ENCODE measurements at places on chromosomes 2 and 18.

GRCh38 chr2:525021-525420, 152.2 kb downstream of the TMEM18 start:
- no peak for DNase-seq

- DNase-seq: no peak
Measured at GRCh38 chr18:7676253-7676873, 109.2 kb downstream of the PTPRM start.

DNA sequence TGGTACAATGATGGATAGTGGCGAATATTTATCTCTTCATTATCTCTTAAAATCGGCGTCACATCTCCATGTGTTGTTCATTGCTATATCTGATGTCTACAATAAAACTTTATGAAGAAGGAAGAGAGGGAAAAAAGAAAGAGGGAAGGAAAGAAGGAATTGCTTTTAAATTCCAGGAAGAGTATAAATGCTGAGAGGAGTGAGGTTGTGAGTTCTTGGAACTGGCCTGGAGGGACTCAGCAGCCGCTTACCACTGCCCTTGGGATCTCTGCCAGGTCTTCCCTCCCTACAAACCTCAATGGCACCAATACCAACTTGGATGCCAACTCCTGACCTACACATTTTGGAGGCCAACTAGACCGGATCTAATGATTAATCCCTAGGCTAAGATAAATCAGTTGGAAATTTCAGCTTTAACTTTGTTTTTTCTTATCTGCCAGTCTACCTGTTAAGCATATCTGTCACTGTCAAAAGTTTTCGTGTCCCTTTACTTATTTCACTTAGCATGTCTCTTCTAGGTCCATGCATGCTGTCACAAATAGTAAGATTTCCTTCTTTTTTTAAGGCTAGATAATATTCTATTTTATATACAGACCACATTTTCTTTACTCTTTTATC, 9.8 kb downstream of the SCN9A start:
- no peak for DNase-seq

DNA sequence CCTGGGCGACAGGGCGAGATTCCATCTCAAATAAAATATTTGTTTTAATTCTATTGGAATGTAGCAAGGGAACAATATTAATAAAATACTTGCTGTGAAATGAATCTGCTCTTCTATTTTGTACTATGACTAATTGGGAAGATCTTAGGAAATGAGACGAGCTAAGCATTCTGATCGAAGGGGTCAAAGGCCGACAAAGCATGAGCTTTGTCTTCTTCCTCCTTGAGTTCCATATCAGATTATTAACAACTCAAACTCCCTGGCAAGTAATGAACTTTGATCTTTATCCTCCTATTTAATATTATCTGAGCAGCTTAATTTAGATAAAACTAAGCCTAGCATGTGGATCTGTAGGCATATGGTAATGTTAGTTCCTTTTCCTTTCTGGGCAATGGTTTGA, 15.5 kb downstream of the GEMIN6 start:
- DNase-seq: no peak

- DNase-seq: no peak
Measured at GRCh38 chr2:161078211-161078539, 82.1 kb upstream of the TANK start.

DNA sequence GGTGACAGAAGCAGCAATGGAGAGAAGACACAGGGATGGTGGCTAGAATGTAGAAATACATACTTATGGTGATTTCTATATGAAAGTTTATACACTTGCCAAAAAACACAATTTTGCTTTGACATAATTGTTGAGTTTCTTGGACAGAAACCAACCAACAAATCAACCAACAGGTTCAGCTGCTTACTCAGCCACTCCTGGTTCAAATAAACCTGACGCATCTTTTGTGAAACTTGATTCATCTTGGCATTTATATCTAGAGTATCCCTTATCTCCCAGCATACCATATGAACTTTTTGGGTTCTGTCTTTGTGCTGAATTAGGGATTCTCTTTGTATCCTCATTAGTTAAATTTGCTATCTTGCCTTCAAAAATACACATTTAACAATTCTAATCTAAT, 54.1 kb upstream of the ERBB4 start:
- DNase-seq: no peak

GRCh38 chr2:99573634-99574251, 83.9 kb upstream of the REV1 start:
- DNase-seq: no peak

DNA sequence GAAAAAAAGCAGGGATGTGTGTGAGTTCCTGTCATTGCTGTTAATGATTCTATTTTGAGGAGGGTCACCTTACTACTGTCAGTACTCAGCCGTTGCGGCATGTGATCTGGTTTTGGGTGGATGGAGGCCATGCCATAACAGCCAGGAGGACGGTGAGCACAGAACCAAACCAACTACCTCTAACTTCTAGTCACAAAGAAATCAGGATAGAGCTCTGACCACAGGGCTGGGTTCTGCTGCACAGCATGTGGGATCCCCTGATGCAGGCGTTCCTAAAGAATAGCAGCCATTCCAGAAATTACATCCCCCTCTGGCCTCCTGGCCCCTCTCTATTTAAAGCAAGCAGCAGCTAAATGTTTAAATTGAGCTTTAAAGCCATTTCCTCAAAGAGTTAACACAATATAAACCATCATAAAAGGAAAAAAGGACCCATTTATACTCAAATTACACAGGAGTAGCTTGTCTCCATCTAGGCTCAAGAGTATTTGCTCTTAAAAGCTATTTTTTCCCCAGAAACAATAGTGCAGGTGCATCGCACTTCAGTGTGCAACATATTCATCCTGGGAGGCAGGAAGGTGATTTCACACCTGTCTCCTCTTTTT, 786.4 kb downstream of the RNF144A start:
- no peak for DNase-seq

DNA sequence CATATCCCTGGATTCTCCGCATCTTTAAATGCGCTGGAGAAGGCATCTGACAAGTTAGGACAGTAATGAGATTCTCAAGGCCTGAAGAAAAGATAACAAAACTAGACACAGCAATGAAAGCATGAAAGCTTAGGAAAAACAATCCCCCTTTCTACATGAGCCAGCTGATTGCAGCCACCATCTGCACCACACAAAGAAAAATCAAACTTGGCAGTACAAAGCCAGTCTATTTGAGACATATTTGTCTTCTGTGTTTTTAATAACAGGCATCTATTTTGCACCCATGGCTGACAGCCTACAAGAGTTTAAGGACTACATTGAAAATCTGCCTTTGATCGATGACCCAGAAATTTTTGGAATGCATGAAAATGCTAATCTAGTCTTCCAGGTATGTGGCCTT, 83.6 kb downstream of the TRABD2A start:
- DNase-seq: no peak

GRCh38 chr18:58355243-58355642, 273.6 kb downstream of the ALPK2 start:
- no peak for DNase-seq

GRCh38 chr2:40511661-40512213, 59.8 kb upstream of the SLC8A1 start:
- no peak for DNase-seq

DNA sequence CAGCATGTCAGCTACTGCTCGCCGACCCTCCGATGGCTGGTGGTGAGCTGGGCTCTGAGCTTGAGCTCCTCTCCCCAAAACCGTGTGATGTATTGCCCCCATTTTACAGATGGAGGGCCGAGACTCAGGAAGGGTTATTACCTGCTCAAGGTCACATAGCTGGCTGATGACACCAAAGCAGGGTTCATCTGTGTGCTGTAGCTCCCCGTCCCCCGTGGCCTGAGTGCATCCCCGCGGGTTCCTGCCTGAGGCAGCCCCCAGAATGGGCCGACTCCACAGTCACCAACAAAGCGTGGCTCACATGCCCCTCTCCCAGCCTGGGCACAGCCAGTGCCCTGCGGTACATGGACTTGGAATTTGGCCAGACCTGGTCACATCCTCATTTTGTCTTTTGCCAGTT, 198.6 kb downstream of the TFCP2L1 start:
- DNase-seq: no peak

DNA sequence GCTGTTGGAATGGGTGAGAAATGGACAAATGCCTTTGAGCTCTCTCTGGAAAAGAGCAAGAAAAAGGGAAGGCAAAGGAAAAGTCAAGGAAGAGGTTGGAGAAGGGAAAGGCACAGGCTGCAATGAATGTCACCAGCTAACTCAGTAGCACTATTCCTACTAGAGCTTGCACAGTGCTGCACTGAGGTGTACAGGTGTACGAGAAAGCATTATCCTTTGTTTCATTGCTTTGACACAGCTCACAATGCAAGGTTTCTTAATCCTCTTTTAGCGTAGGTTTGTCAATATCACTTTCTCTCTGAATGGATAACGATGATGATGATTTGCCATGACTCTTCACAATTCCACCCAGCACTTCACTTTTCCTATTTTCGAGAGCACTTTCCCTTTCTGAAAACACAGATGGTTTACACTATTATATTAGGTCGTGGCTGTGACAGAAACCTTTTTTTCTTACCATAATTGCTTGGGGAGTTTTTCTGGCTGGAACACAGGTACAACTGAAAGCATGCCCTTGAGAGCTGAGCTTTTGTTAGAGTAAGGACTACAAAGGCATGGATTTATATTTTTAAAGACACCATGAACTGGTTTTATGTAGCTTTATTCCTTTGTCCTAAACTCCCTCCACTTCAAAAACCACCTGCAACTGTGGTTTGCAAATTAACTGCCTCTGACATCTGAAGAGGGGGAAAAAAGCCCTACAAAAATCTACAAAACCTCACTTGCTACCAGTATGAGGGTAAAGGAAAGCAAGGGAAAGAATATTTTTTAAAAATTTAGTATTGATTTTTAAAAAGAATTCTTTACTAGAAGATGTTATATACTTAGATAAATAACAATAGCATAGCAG, 265.5 kb downstream of the TGIF1 start:
- DNase-seq: no peak

- no peak for DNase-seq
Measured at GRCh38 chr18:8719192-8719591, 13.8 kb downstream of the MTCL1 start.

GRCh38 chr18:8741117-8741516, 35.8 kb downstream of the MTCL1 start:
- no peak for DNase-seq

DNA sequence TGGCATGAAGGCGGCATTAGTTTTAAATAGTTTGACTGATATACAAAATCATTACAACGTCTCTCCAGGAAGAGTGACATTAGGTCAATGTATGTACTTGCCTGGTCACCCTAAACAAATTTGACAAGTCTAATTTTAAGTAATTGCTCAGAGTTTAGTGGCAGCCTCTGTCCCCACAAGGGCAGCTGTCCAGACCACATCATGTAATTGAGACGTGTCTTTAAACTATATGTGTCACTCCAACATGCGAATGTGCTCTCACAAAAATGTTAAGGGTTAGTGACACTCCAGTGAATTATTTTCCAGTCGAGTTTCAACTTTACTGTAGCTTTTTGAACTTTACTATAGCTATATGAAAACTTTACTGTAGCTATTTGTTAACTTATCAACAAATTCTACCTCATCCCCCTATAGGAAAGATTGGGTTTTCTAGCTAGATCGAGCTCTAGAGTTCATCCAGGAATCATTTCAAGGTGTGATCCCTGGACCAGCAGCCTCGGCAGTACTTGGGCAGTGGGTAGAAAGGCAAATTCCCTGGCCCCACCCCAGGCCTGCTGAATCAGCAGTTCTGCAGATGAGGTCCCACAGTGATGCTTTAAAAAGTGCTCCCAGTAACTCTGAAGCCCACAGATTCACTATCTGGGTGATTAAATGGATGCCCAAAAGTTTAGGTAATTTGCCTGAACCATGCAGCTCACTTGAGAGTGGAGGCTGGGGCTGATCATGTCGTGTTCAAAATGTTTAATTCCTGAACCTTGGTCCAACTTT, 66.4 kb upstream of the POU3F3 start:
- DNase-seq: no peak

DNA sequence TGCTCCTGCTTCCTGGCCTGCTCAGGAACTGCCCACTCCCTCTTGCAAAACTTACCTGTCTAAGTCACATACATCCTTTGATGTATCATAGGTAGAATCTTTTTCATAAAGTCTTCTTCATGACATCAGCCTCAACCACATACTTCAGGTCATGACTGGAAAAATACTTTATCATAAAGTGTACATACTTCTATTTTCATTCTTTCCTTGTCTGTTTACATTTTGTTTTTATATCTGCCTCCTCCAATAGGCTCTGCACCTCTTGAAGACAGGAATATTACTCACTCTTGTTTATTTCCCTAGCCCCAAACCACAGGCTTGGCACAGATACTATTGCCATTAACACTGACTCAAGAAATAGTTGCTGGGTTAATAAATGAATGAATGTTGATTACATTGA, 43.6 kb upstream of the ZNF804A start:
- no peak for DNase-seq

DNA sequence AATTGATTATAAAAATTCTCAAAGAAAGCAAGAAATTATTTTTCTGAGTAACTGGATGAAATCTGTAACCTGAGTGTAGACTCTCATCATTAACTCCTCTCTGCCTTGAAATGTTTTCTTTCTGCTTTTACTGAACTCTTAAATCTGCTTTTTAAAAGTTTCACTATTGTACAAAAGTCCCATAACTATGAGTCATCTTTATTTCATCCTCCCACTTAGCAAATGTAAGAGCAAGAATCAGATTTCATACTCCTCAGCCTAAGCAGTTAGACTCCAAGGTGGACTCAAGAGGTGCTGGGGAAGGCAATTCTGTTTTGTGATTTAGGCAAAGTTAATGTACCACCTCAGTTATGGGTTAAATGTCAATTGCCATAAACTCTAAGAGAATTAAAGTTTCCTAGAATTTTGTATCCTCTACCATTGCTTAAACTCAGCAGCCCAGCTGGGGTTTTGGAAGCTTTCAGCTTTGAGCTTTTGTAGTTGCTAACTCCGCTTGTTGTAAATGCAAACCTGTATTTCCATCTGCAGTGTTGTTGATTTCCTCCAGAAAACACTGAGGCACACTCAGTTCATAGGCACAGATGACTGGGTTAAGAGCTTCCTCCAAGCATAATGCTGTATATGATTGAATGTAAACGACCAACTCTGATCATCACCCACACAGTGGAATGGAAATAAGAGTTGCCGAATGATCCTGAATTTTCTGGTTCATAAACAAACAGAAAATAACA, 268.8 kb downstream of the ARHGAP15 start:
- DNase-seq: no peak

GRCh38 chr2:197944416-197945096, 140.2 kb downstream of the PLCL1 start:
- DNase-seq: no peak

DNA sequence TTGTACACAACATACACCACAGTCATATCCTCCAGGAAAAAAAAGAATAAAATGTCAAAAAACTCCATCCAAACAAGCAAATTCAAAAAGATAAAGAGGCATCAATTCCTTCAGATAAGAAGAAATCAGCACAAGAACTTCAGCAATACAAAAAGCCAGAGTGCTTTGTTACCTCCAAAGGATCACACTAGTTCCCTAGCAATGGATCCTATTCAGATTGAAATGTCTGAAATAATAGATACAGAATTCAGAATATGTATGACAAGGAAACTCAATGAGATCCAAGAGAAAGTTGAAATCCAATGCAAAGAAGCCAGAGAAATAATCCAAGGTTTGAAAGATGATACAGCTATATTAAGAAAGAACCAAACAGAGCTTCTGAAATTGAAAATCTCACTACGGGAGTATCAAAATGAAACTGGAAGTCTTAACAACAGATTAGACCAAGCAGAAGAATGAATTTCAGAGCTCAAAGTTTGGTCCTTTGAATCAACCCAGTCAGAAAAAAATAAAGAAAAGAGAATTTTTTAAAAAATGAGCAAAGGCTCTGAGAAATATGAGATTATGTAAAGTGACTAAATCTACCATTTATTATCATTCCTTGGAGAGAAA, 80.6 kb downstream of the TRABD2A start:
- no peak for DNase-seq

Data from effector CD8-positive, alpha-beta T cell (primary cell).